ENCODE measurements at places on chromosomes 11 and 22.

DNA sequence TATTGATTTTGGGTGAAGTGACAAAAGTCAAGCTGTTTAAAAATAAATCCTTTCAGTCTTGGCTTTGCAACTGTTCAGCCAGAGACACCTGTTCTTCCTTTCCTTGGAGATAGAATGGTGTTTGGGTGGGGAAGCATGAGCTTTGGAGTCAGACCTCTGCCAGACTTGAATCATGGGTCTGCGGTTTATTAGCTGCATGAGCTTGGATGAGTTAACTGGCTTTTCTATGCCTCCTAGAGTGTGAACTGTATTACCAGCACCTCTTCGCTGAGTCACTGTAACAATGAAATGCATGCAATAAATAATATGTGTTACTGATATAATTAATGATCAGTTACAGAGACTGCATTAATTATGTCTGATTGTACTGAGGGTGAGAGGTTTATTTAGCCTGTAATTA lies 13.5 kb upstream of the MYEOV start:
- no peak for DNase-seq

DNA sequence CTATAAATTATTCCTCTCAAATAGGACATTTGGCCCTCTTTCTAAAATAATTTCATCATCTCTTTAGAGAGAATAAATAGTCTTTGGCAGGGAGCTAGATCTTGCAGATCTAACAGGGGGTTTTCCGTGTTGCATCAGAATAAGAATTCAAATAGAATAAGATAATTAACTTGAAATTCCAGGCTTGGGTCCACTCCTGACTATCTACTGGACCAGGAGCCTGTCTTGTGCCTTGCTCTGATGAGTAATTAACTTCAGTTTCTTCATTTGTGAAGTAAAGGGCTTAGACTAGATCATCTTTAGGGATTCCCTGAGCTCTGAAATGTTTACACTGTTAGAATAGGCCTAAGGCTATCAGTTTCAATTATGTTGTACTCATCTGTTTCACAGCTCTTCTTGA lies 23.5 kb upstream of the TMEM123 start:
- DNase-seq: no peak

DNA sequence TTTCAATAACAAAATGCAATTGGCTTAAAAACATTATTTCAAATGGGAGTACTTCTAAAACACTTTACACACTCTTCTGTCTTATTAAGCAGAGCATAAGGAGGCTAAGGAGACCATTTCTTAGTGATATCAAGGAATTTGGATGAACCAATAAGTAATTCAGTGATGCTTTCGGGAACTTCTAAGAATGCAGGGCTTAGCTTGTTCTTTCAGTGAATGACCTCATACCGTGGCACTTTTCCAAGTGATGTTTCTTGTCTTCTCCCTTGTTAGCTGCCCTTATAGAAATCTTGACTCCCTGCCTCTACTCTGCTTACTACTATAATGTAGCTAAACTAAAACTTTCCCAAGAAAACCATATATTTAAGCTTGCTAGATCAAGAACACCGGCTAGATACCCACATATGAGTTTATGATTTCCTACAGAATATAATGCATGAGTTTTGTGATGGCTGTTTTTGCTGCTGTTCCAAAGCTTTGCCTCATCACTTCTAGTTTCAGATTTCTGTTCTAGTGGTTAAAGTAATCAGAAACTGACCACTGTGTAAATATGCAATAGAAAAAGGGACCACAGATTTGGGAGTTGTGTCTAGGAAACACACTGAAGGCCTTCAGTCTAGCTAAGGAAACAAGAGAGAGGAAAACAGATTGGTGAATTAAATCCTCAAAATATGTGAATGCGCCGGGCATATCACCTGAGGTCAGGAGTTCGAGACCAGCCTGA lies 37.5 kb upstream of the STK33 start:
- no peak for DNase-seq

GRCh38 chr22:25564979-25565677 lies 653 bp downstream of the GRK3 start:
- DNase-seq: no peak

- DNase-seq: no peak
Observed at GRCh38 chr11:82092904-82093303, 640.8 kb downstream of the FAM181B start.

DNA sequence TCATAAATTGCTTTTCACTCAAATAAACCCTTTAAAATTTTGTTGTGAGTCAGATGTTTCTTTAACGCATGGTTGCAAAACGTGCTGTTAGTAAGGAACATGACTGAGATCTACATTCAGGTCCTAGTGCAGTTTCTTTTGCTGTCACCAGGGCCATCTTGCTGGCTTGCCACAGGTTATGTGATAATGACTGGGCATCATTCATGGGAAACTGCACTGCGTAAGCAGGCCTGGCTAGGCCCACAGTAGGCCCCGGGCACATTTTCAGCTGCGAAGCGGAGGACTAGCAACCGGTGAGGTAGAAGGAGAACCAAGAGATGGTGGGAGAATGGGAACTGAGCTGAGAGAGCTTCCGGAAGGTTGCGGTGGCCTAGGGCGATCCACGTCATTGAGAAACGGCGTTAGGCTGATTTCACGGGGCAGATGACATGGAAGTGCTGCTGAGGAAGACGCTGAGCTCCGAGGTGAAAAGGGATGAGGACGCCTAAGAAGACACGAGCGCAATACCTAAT lies 3.2 kb upstream of the KLHDC7B start:
- DNase-seq: no peak

- no peak for DNase-seq
Observed at GRCh38 chr11:80831374-80831773, 1390.5 kb upstream of the TENM4 start.

GRCh38 chr11:117034901-117035300 lies 63.3 kb downstream of the SIK3 start:
- no peak for DNase-seq

All from stimulated activated CD8-positive, alpha-beta memory T cell treated with anti-CD3 and anti-CD28 coated beads, Interleukin-4, amount 100 ng/mL, for 4 hours (primary cell).